ENCODE measurements at places on chromosomes 12 and 14.
A peak's percentile ranks its signal among the peaks of the same experiment; 100 is the strongest.

DNA sequence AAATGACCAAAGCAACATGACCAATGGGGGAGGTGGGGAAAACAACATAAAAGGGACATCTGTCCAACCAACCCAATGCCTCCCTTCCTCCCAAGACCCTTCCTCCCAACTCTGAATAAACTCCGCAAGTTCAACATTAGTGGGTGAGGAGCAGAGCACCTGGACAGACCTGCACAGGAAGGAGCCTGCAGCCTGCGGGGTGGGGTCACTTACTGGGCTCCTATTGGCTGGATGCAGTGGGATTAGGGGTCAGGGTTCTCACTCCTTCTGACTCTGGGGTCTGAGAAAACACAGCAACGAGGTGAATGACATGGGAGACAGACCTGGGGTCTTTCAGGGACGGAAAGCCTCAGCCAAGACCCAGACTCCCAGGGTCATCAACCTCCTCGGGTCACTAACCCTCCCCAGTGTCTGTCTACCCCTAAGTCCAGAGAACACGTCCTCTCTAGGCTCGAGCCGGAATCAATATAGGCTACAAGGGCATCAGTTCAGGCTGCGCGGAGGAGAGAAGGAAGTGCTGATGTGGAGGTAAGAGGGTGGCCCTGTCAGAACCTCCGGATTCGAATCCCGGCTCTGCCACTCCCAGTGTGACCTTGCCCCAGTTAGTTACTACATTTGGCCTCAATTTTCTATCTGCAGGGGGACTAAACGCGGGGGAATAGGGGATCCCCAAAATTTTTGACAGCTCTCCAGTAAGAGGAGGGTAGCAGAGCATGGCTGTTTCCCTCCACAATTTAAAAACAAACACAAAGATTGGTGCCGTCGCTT is 860 bp downstream of the NDRG2 start:
- no peak for DNase-seq

GRCh38 chr12:51341251-51342007 is 5.0 kb downstream of the CELA1 start:
- DNase-seq, result peak; percentile 62

GRCh38 chr12:31897781-31898503 is 61.3 kb upstream of the RESF1 start:
- DNase-seq, result peak; percentile 39

GRCh38 chr12:109736552-109737108 is 23.0 kb downstream of the FAM222A start:
- peak; percentile 23 for DNase-seq

DNA sequence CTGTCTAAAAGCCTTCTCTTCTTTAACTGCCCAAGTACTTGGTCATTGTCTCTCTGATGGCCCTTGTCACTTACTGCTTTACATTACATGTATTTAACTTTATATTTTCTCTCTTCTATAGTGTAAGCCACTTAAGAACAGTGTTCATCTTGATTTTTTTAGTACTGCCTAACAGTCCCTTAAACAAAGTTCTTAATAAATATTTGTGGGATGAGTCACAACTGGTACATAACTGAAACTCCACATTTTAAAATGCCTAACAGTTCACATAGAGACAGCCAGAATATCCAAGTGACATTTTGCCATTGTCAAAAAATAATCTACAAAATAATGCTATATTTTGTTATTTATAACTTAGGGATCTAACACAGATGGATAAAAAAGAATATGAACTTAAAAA is 146.6 kb downstream of the STXBP6 start:
- no peak for DNase-seq

GRCh38 chr14:61266891-61267740 is 14.0 kb downstream of the TMEM30B start:
- no peak for DNase-seq

DNA sequence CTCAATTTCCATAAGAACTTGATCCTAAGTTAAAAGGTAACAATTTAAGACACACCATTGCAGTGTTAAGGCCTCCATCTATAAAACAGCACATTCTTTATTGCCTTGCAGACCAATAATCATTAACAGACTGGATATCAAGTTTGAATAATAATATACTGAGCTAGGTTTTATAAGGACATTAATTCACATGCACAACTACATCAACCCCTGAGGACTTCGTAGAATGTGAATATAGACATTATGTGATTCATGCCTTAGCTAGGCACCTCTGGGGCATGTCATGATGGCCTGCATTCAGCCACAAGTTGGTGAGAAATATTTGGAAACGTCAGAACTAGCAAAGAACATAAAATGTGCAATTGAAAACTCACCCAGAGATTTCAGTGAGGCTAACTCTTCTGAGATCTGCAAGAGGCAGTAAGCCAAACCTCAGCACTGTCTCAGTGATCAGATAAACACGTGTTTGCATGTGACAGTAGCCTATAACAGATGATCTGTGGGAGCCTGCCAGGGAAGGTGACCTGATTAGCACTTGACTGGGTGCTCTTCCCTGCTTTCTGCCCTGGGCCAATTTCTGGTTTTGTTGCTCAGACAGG is 492.2 kb downstream of the FLRT2 start:
- no peak for DNase-seq

DNA sequence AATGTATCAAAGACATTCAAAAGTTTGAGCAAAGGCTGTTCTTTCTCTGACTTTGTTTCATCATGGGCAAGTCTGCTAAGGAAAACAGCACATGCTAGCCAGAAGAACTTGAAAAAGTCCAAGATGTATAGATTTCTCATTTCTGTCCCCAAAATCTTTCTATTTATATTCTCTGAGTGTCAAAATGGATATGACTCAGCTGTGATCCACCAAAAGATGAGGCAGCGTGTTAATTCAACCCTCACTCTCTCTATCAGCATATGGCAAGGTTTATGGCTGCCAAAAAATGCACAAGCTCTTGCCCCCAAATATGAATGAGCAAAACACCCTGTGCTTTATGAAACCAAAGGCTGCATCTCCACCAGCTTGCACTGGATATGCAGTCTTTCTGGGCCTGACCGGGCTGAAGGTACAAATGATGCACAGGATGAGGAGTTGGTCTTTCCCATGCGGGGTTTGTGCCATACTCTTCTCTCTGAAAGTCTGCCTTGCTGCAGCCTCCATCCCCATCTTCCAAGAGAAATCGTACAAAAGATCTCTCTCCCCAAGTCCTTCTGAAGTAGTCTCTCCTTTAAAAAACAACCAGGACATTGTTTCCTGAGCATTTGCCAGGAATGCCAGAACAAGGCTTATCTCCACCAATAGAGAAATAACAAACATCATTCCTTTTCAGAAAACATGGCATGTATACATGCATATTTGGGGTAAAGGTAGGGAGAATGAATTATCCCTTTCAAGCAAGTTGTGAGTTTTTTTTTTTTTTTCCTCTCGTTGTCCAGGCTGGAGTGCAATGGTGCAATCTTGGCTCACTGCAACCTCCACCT is 203.4 kb downstream of the TMX1 start:
- DNase-seq, result no peak

GRCh38 chr12:75196408-75196807 is 13.2 kb downstream of the KCNC2 start:
- DNase-seq, result no peak

DNA sequence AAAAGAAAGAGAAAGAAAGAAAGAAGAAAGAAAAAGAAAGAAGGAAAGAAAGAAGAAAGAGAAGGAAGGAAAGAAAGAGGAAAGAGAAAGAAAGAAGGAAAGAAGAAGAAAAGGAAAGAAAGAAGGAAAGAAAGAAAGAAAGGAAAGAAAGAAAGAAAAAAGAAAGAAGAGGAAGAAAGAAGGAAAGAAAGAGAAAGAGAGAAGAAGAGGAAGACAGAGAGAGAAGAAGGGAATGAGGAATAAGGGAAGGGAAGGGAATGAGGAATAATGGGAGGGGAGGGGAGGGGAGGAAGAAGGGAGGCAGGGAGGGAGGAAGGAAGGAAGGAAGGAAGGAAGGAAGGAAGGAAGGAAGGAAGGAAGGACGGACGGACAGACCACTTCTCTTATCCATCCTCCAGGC is 246.9 kb downstream of the ADAMTS20 start:
- no peak for DNase-seq

DNA sequence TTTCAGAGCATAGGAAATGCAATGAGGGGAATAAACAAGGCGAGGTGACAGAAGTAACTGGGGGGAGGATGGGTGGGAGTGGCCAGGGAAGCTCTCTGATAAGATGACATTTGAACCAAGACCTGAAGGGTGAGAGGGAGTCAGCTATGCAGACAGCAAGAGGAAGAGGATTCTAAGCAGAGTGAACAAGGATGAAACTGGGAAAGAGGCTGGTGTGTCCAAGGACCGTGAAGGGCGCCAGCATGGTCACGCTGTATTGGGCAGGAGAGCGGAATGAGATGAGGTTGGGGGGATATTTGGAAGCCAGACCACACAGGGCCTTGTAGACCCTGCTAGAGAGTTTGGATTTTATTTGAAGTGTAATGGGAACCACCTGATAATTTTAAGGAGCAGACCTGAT is 10.5 kb upstream of the PPP1R1A start:
- DNase-seq, result no peak

- no peak for DNase-seq
Measured at GRCh38 chr12:57816855-57817151, 1.7 kb downstream of the AVIL start.

- DNase-seq, result peak; percentile 68
Measured at GRCh38 chr14:100662879-100663760, 63.6 kb upstream of the DLK1 start.

DNA sequence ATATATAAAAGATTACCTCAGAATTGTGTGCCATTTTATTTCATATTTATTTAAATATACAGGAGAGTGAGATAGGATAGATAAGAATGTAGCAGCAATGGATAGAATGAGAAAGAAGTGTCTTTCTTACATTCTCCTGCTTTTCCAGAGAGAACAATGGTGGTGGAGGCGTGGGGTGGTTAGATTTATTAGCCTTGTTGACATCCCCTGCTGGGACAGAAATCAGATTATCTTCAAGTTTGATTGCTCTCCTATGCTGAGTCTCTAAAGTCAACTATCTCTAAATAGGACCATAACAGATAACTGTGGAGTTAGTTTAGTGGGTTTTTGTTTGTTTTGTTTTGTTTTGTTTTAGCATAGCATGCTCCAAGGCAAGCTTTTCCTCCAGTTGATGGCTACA is 397.6 kb downstream of the LRFN5 start:
- DNase-seq, result no peak

- no peak for DNase-seq
Measured at GRCh38 chr12:123986374-123986965, 13.5 kb downstream of the ZNF664 start.

DNA sequence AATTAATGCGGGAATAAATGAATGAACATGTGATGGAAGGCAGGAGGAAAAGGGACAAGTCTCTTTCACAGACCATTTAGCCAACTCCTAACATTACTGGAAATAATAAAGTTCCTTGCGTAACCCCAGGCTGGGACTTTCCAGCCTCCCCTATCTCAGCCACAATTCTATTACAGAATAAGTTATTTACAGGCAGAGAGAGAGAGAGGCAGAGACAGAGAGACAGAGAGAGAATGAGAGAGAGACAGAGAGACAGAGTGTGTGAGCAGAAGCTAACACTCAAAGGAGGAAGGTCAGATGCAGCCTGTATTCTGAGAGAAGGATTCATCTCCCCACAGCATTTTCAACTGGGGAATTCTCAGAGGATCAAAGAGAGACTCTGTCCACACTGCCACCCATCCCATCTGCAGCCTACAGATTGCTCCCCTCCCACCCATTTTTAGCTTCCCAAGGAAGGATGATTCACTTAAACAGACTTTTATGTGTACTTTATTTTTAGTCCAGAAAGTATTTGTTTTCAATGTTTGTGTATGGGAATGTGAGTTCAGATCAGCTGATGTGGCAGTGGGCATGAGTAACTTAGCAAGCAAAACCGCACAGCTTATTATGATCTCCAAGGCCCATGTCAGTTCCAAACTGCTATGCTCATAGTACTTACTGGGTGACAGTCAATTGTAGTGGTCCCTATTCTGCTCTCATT is 165.7 kb downstream of the CAND1 start:
- DNase-seq, result no peak

DNA sequence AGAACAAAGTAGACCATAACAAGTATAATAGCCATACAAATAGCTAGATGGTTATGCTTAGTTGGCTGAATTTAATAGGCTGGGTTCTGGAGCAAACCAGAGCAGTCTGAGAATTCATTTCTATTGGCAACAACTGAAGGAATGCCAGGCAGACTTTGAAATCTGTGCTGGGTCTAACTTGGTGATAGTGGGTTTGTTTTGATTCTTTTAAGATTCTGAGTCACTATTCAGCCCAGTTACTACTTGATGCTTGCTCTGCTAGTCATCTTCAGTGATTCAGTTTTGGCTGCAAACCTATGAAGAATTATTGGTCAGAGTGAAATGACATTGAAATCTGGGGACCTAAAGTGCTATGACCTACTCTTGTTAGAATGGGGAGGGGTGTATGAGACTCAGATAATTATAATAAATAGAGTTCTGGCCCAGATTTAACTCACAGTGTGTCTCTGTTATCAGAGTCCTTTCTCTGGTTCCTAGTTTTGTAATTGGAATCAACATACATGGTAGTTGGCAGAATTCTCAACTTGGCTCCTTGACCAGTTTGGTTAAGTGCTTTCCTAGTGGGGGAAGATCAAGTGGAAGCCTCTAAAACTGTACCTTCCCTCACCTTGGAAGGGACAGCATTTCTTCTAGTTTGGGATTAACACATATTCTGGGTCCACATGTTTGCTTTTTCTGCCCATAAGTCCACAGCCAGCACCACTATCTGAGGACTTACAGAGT is 43.5 kb downstream of the MNAT1 start:
- no peak for DNase-seq

- no peak for DNase-seq
Measured at GRCh38 chr12:109815757-109816617, 17.2 kb downstream of the TRPV4 start.

DNA sequence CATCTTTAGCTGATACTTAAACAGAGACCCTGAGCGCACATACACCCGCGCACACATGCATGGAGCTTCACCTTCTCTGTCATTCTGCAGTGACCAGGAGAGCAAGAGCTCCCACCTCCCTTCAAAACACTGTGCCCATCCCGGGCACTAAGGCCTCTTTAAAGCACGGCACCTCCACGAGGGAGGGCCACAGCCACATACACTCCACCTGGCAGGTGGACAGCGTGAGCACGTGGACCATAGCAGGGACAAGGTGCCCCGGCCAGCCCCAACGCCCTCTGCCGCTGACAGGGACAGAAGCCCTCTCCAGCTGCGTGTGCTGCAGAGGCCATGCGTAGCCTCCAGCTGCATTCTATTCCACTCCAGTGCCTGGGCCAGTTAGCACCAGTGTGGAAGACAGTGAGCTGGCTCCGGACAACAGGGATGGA is 5.4 kb downstream of the GAPDH start:
- no peak for DNase-seq

GRCh38 chr12:130080205-130080604 is 82.1 kb upstream of the FZD10 start:
- no peak for DNase-seq

- no peak for DNase-seq
Measured at GRCh38 chr12:69649529-69649928, 38.8 kb upstream of the LRRC10 start.

Data from activated CD4-positive, CD25-positive, alpha-beta regulatory T cell treated with anti-CD3 and anti-CD28 coated beads, Interleukin-2, amount 50 U/mL, for 72 hours (primary cell).